ENCODE measurements at places on chromosomes 3 and 15.

DNA sequence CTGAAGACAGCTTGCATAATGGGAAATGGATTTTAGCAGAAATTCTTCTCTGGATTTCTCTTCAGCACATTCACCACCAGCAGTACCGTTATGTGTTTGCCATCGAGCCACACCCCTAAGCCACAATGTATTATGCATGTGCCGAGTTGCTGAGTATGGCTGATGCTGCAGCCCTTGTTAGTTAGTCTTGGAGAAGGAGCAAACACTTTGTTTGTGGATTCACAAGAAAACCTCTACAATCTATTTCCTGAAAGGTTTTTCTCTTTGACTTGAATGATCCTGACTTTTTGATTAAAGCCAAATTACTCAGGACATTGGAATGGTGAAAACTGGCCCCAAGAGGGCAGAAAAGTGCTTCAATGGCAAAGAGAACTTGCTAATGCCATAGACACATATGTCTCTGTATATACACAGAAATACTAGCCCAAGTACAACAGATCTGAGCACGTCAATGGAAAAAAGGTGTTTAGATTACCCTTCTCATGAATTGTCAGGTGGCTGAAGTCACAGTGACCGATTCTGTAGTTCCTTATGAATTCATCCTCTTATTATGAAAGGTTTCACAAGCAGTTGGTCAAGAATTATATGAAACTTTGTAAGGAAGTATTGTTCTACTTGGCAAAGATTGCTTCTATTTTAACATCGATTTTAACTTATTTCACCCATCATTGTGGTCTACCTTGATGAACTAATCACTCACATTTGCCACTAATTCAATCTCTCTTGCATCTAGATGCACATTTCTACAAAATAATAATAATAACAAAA is 103.0 kb downstream of the P3H2 start:
- no peak for DNase-seq

DNA sequence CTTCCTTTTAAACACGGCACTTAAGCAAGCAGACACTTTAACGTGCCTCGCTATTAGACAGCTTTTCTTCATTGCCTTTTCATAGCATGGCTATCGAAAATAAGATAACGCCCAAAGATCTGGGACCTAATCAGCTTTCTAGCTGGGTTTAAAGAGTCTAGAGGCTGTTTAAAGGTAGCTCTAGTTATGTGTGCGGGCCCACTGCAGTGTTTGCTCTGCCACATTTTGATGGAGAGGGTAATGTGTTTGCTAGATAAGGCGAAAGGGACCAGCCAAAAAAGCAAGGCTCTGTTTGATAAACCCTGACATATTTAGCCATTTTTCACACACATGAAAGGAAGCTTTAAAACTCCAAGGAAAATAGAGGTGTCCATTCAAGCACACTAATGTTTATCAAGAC is 91.6 kb downstream of the NR2F2 start:
- no peak for DNase-seq

DNA sequence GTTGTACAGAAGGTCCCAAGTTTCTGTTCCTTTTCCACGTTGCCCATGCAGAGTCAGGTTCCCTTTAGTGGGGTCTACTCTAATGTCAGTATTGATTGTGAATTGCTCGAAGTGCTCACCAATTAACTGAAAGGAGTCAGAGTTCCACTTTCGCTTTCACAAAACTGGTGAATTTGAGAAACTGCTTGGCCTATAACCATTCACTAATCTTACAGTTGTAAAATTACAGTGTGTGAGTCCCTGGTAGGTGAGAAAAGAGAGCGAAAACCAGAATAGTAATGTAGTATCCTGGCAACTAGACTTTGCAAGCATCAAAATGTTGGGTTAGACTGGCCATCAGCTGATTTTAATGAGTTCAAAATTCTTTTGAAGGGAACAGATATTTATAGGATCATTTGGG is 237.5 kb upstream of the CHRM5 start:
- DNase-seq: no peak

DNA sequence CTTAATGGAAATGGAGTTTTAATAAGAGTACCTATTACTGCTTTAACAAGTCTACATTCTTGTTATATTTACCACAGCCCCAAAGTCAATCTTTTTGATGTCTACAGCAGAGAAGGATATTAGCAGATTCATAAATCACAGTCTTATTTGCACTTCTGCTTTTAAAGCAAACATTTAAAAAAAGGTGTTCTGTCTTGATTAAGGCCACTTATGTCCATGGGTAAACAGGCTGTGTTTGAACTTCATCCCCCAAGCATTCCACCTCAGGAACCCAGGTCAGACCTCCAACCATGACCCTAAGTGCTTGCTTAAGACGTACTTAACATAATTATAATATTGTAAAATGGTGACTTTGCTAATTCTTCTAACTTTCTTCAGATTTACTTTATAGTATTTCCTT is 113.4 kb downstream of the CMSS1 start:
- DNase-seq: no peak

DNA sequence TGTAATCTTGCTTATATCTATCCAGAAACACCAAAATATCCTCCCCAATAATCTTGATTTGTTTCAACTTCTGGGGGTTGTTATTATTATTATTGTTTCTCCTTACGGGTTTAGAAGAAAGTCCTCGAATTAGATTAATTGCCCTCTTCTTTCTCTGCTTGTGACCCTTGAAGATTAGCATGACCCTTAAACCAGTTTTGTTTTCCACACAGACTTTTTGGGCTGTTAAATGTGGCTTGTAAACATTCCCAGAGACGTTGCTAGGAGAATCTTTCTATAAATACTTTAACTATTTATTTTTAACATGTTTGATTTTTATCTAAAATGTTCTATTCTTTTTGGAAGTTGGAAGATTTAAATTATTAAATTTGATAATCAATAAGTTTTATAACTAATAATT is 4.3 kb upstream of the SUCNR1 start:
- no peak for DNase-seq

DNA sequence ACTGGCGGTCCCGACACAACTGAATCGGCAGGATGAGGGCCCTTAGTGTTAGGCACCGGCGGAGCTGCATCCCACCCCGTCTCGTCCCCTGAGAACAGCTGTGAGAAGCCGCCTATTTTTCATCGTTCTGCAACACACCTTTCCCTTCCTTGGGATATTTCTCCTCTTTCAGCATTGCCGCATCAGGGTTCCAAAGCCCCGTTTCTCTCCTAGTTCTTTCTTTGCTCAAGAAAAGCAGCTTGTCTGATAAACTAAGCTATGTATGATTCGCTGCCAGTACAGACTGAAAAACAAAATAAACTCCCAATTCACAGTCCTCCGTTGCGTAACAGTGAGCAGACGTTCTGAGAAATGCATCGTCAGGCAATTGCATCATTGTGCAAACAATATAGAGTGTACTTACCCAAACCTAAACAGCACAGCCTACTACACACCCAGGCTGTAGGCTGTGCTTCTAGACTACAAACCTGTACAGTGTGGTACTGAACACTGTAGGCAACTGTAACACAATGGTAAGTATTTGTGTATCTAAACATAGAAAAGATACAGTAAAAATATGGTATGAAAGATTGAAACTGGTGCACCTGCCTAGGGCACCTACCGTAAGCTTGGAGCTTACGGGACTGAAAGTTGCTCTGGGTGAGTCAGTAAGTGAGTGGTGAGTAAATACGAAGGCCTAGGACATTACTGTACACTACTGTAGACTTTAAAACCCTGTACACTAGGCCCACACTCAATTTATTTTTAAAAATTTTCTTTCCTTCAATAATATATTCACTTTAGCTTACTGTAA is 8.9 kb upstream of the ADAMTS17 start:
- DNase-seq: no peak

GRCh38 chr3:136979204-136979603 is 21.4 kb downstream of the IL20RB start:
- no peak for DNase-seq

GRCh38 chr3:116263842-116264545 is 181.3 kb downstream of the LSAMP start:
- no peak for DNase-seq

GRCh38 chr3:117047951-117048705 is 338.5 kb downstream of the TUSC7 start:
- DNase-seq: no peak

DNA sequence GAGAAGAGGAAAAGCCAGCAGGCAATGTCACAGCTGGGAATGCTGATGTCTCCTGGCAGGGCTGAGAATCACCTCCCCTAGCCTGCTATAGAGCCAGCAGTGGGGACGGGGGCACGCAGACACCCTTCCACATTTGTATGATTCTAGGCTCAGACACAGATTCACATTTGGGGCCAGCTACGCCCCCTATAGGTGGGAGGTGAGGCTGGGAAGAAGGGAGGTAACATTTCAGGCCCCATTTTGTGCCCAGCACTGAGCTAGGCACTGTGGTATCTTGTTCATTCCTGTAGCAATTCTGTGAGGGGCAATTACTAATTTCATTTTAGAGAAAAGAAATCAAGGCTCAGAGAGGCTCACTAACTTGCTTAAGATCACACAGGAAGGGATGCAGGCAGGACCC is 15.9 kb upstream of the ACAD9 start:
- DNase-seq: no peak

DNA sequence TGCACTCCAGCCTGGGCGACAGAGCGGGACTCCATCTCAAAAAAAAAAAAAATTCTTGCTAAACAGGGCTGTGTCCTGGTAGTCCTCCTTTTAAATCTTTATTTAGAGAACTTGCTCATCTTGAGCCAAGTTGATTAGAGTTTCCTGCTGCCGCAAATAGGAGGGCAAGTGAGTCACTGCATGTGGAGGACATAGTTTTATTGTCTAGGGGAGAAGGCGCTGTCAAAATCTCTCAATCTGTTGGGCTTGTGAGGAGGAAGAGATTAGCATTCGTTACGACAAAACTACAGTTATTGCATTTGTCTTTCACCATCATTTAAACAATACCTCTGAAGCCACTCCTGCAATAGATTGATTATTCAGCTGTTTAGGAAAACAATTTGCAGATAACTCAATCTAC is 11.5 kb downstream of the MUC4 start:
- no peak for DNase-seq

DNA sequence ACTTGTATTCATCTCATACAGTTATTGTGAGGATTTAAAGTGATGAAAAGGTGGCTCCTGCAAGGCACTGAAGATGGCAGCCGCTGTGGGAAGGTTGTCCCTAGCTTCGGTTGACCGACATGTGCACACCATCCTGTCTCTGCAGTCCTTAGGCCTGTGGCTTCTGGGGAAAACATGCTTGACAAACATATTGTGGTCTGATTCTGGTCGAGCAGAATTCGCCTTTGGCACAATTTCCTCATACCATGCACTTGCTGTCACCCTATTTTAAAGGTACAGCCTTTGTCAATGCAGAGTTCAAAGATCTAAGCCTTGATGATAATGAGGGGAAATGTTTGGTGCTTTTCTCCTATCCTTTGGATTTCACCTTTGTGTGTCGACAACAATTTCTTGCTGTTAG is 50.9 kb downstream of the PRICKLE2 start:
- DNase-seq: no peak
